ENCODE measurements at places on chromosomes 12 and 14. TPM values are rescaled to one million over a fixed set of nuclear protein-coding genes. Genes with fewer than 3 reads are reported as not detected.

GDF3 gene
- total RNA-seq: not detected

PMCH gene
- 1.2 TPM for total RNA-seq

TCL1A gene
- 1.3 TPM for total RNA-seq

TBX3 gene
- total RNA-seq: not detected

TMEM119 gene
- total RNA-seq: 0.74 TPM

WNT1 gene
- 0.42 TPM for total RNA-seq

COX8C gene
- total RNA-seq: not detected

INSM2 gene
- total RNA-seq: not detected

JAG2 gene
- 5.4 TPM for total RNA-seq

GLS2 gene
- total RNA-seq: 7.2 TPM

PGF gene
- not detected for total RNA-seq

HOXC12 gene
- not detected for total RNA-seq

HAL gene
- 0.96 TPM for total RNA-seq

GNG2 gene
- total RNA-seq: 250 TPM

DGLUCY gene
- 90.5 TPM for total RNA-seq

Measured in activated T-cell treated with anti-CD3 and anti-CD28 coated beads, Interleukin-2, amount 50 U/mL, for 72 hours (primary cell).